ENCODE measurements at places on chromosomes 4 and X.
A peak's percentile ranks its signal among the peaks of the same experiment; 100 is the strongest.

DNA sequence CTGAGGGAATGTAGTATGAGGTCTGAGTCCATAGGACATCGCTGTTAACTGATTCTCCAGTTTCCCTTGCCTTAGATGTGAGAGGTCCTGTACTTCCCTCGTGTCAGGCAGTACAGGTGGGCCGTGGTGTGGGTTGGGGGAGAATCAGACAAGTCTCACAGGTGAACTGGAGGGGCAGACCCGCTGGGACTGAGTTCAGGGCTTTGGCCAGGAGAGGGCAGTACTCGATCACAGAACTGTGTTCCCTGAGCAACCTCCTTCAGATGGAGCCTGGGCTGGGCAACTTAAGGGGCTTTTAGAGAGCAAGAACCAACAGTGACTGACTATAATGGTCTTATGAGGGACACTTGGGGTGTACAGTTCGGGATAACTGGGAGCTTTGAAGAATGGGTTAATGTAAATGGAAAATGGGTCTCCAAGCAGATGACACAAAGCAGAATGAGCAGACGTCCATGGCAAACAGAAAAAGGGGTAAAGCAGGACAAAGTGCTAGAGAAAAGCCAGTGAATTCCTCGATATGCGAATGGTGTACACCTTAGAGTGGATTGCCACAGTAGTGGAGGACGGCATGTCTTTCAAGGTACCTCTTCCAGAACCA lies 83.6 kb downstream of the CCNG2 start:
- DNase-seq: peak; percentile 54

GRCh38 chrX:48971249-48972219 lies at the start of gene KCND1:
Gene KCND1, minus strand, starts transcription at chrX:48971844. Its CDS starts 1,573 bp downstream, at chrX:48970271.
- no peak for DNase-seq

DNA sequence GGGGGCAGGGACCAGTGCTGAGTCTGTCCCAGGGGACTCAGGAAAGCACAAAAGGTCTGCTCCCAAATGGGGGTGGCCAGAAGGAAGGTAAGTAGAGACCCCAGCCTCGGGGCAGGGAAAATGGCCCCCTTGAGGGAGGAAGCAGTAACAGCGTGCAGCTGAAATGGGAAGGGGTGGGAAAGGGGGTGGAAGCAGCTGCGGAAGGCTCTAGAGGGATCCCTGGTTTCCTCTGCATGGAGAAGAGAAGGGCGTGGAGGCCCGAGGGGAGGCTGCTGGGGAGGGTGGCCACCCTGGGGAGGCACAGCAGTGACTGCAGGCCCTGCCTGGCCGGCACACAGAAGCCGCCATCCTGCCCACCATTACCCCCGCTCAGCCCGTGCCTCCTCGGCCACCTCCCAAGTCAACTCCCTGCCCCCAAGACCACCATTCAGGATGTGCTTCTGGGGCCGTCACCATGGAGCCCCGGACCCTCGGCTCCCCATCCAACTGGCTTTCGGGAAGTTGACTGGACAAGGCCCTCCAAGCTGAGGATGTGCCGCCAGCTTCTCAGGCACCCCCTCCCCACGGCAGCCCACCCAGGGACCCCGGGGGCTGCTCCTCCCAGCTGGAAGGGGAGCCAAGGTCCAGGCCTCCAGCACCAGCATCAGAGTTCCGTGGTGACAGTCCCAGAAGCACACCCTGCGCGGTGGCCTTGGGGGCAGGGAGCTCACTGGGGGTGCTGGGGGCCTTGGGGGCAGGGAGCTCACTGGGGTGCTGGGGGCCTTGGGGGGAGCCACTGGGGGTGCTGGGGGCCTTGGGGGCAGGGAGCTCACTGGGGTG lies 23.6 kb downstream of the CFAP99 start:
- no peak for DNase-seq

DNA sequence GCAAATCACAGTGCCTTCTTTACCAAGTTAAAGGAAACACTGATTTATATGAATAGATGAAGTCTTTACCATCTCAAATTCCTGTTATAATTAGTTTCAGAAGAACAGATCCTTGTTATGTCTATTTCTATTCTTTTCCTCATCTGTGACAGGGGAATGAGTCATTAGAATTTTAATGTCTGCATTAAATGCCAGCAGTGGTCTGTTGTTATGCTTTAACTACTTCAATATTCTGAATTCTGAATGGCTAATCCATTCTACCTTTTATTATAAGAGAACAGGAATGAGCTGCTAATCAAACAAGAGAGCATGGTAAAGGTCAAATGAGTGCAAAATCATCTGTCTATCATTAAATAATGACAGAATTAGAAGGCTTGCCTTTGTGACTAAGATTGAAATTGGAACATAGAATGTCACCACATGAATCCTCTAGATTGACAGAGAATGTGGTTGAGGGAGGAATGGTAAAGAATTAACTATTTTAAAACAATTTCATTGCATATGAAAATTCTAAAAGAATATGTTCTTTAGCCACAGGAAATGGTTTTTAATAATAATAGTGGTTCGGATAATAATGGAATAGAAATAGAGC lies 935.5 kb downstream of the ADGRL3 start:
- no peak for DNase-seq

- DNase-seq: no peak
These were observed 3.5 kb downstream of the ZAR1 start for GRCh38 chr4:48493452-48494100.

GRCh38 chrX:19735244-19735643 lies 152.2 kb downstream of the SH3KBP1 start:
- DNase-seq: no peak

DNA sequence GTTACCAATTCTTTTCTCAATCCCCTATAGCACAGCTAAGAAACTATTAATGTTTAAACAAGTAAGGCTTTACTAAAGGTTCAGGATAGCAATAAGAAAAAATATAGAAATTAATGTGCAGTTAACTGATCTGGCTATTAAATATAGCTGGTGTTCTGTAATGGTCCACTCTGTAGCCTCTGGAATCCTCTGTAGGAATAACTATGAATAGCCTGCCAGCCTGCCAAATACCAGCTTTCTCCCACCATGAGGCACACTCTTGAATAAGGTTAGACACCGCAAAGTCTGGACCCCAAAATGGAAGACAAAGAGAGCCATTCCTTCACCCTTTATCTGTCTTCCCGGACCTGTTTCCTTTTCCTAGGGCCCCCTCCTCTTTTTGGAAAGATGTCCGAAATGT lies 30.6 kb downstream of the CEP44 start:
- no peak for DNase-seq

- DNase-seq: no peak
These were observed 3.9 kb upstream of the MFAP3L start for GRCh38 chr4:170030121-170030520.

DNA sequence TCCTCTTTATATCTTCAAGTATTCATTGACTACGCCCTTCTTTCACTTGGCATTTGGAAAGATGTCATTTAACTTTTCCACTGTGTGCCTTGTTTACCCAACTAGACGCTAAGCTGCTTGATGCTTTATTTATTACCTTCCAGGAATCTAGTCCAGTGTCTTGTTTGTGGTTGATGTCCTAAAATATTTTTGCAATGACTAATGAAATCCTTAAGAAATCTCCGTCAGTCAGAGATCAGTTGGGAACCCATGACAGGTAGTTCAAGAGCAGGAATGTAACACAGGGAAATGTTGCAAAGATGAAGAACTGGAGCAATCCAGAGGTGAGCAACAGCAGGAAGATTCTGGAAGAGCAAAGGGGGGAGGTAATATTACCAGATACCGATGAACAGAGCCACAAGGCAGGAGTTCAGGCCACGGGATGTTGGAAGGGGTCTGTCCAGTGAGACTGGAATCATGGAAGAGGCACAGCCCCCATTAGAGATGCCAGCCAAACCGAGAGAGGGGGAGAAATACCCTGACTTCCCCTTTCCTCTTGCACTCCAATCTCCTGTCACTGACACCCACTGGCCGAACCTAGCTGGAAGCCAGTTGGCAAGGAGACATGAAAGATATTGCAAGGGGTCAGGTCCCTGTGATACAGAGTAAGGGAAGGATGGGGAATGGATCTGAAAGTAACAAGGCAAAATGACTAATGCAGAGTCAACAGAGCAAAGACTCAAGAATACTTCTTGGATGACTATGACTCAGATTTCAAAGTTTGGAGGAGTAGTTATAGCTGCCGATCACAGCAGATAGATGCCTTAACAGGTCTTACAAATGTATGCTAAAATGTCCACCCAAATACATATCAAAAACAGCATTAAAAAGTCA lies 62.7 kb upstream of the PHKA2 start:
- no peak for DNase-seq

DNA sequence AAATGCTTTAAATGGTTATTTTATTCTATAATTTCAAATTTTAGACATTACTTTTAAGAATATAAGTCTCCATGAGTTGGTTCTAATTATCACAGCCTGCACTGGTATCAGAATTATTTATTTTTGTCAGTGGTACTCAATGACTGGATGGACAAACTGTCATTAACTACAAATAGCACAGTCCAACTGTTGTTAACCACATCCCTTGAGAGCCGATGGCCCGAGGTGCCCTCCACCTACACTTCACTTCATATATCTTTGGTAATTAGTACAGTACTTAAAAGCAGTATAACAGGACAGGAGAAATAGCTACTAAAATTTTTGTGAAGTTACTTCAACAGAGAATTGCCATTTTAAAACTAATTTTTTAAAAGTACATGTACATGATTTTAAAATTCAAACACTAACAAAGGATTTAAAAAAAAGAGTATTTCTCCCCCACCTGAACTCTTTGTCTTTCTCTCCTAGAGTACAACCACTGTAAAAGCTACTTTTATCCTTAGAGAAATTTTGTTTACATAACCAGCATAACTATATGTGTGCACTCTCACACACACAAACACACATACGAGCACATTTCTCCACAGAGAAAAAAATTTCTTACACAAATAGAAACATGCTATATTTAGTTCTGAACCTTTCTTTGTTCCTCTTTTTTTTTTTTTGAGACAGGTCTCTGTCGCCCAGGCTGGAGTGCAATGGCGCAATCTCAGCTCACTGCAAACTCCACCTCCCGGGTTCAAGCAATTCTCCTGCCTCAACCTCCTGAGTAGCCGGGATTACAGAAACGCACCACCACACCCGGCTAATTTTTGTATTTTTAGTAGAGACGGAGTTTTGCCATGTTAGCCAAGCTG lies 6.5 kb downstream of the TIFA start:
- no peak for DNase-seq

GRCh38 chrX:10537308-10537707 lies 83.1 kb downstream of the MID1 start:
- no peak for DNase-seq

GRCh38 chr4:56512166-56512565 lies 6.6 kb downstream of the ARL9 start:
- no peak for DNase-seq

GRCh38 chrX:41514179-41514578 lies 67.0 kb downstream of the NYX start:
- DNase-seq: no peak

DNA sequence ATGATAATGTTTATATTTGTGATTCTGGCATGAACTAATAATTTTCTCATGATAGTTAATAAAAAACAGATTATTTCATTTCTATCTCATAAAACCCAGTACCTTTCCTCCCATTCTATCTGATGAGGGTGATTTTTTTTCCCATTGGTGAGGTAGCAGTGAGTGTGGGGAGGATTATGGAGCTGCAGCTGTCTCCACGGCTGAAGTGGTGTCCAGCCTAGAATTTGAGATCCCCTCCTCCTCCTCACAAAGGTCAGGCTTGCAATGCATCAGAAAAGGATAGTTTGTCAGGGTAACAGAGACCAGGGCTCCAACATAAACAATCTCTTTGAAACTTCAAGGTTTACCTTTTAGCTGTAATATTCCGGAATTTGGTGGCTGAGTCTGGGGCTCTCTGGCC lies 60.9 kb downstream of the C4orf51 start:
- DNase-seq: no peak

- no peak for DNase-seq
These were observed 178.6 kb upstream of the DIPK2B start for GRCh38 chrX:45379236-45379635.

DNA sequence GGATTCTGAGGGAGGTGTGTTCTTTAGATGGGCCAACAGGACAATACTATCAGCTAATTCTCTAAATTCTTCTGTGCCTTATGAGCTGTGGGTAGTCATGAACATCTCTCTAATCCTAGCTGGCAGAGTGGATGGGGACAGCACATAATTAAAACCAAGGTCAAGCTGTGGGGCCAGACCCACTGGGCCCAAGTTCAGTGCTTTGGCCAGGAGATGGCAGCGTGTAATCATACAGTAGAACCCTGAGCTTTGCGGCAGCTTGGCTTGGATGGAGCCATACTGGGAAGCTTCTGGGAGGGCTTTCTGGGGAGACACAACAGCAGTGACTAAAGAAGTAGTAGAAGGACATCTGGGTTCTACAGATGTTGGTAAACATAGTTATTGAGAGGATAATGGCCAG lies 140.3 kb upstream of the CXCL13 start:
- DNase-seq: no peak

- DNase-seq: no peak
These were observed 72.4 kb downstream of the IL21 start for GRCh38 chr4:122548452-122548851.

DNA sequence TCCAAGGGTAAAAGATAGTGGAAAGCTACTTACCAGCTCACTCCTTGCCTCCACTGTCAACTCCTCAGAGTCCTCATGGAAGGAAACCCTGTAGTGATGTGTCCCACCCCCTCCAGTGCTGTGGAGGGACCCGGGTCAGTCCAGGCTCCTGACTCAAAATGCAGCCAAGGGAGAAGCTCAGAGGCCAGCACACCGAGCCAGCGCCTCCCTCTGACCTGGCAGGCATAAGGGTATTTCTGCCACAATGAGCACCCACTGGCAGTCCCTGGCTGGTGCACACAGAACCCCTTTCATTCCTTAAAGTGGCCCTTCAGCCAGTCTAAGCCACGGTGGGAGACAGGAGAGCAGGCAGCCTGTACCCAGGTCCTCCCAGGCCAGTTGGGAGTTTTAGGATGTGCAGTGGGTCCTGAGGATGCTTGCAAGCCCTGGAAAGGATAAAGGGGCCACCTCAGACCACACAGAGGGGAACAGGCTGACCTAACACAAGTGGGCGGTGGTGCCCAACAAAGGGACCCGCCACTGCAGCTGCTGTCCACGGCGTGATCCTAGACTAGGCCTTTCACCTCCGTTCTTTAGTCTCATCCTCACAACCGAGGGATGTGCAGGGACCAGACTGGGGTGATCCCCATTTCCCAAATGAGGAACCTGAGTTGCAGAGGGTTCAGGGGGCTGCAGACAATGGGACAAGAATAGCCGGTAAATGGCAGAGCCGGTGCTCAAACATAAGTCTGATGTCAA lies 5.7 kb downstream of the JAKMIP1 start:
- no peak for DNase-seq

DNA sequence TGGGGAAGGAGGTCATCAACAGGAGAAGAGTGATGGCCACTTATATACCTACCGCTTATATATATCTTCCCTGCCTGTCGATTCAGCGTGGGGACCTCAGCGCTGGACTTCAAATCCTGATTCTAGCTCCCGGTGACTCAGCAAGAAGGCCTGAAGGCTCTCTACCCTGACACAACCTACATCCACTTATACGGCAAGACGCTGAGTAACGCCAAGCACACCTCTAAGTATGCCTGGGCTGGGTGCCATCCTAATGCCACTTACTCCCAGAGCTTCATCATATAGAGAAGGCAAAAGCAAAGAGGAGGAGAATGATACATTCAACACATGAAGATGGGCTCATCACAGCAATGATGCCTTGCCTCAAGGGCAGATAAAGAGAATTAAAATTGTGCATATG lies 198.3 kb downstream of the CHIC2 start:
- no peak for DNase-seq

- no peak for DNase-seq
These were observed 95.0 kb downstream of the DGKK start for GRCh38 chrX:50375481-50376267.

GRCh38 chr4:39637586-39638353 lies 895 bp downstream of the SMIM14 start:
- DNase-seq: no peak

- DNase-seq: no peak
These were observed 11.3 kb downstream of the TDO2 start for GRCh38 chr4:155914782-155915181.

GRCh38 chr4:54274795-54275665 lies 45.9 kb downstream of the PDGFRA start:
- no peak for DNase-seq
